ENCODE measurements at places on chromosomes 12 and 14. TPM values are rescaled to one million over a fixed set of nuclear protein-coding genes. Genes with fewer than 3 reads are reported as not detected.

SLC6A12 gene
- total RNA-seq: not detected

BICDL1 gene
- not detected for total RNA-seq

GARIN6 gene
- not detected for total RNA-seq

NTN4 gene
- 44.9 TPM for total RNA-seq

DNAJC22 gene
- 6.3 TPM for total RNA-seq

MSRB3 gene
- 47.2 TPM for total RNA-seq

GRIN2B gene
- not detected for total RNA-seq

CYP27B1 gene
- 12.9 TPM for total RNA-seq

FLRT2 gene
- 15.8 TPM for total RNA-seq

CAPZA3 gene
- not detected for total RNA-seq

A2M gene
- total RNA-seq: 0.50 TPM

LTBP2 gene
- total RNA-seq: 1.3 TPM
